ENCODE measurements at places on chromosomes 5 and 9.
A peak's percentile ranks its signal among the peaks of the same experiment; 100 is the strongest.

DNA sequence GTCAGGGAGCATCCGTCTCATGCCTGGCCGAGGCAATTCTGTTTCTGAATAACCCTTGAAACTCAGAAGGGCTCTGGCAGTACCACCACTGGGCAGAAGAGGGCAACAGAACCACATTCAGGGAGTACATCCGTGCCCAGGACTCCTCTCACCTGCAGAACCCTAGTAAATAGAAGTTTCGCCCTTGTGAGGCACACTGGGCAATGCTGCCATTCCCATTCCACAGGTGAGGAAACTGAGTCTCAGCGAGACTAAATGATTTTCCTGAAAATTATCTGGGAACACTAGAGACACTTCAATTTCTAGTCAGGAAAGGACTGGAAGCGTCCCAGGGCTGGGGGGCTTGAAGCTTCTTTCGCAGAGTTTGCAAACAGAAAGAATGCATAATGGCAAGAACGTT lies 74.7 kb downstream of the FGF1 start:
- peak; percentile 52 for DNase-seq

GRCh38 chr9:86660146-86660943 lies 287.0 kb downstream of the GAS1 start:
- DNase-seq, result no peak

- no peak for DNase-seq
Measured at GRCh38 chr9:83280268-83280667, 217.3 kb upstream of the RASEF start.

DNA sequence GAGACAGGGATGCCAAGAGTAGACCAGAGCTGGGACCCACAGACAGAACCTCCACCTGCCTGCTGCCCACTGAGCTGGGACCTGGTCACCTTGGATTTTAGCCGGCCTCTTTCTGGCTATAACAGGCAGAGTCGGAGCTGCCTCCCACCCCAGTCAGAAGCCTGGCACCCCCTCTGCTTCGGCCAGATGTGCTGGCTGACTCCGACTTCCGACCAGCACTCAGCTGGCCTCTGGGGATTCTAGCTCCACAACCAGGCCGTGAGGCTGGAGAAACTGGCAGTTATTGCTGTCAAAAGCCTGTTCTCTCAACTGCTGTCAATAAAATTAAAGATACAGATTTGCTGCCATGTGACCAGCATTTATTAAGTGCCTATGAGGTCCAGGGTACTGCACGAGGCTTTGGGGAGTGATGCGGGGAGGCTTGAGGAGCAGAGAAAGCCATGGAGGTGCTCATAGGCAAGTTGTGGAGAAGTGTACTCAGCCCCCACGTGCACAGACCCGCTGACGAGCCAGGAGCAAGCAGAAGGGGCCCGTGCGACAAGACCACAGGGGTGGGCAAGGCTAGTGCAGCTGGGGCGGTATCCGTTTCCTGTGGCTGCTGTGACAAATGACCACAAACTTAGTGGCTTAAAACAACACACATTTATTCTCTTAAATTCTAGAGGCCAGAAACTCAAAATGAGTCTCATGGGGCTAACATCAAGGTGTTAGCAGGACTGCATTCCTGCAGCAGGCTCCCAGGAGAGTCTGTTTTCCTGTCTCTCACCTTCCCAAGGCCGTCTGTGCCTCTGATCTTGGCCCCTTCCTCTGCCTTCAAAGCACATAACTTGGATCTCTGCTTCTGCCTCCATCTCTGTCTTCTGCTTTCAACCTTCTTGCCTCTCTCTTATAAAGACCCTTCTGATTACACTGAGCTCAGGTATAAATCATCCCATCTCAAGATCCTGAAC lies 13.1 kb downstream of the GFI1B start:
- DNase-seq, result peak; percentile 26

DNA sequence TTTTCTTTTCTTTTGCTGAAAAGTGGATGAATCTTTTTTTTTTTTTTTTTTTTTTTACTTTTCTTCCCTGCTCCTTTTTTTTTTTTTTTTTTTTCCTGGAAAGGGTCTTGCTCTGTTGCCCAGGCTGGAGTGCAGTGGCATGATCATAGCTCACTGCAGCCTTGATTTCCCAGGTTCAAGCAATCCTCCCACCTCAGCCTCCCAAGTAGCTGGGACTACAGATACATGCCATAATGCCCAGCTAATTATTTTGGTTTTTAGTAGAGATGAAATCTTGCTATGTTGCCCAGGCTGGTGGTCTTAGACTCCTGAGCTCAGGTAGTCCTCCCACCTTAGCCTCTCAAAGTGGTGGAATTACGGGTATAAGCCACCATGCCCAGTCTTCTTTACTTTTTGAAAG lies 20.9 kb downstream of the HSD17B4 start:
- no peak for DNase-seq

DNA sequence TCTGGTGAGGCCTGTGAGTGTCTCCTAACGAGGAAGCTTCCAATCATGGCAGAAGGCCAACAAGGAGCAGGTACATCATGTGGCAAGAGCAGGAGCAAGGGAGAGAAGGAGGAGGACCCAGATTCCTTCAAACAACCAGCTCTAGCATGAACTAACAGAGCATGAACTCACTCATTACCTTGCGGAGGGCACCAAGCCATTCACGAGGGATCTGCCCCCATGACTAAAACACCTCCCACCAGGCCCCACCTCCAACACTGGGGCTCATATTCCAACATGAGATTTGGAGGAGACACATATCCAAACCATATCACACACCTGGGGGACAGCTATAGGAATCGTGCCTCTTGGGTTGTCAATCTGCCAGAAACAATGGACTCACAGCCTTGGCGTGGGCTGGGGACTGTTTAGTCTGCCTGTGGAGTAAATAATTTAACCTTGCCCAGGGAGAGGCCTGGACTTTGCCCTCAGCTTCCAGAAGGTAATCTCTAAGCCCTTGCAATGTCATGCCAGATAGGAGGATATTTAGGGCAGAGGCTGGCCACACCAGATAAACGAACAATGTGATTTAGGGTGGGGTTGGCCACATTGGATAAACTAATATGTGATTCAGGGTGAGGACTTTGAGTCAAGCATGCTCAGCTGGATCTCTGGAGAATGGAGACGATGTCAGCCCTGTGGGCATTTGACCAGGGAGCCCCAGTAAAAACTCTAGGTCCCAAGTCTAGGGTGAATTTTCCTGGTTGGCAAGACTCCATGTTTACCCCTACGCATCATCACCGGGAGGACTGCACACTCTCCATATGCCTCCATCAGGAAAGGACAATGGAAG lies 13.6 kb upstream of the VDAC1 start:
- no peak for DNase-seq

DNA sequence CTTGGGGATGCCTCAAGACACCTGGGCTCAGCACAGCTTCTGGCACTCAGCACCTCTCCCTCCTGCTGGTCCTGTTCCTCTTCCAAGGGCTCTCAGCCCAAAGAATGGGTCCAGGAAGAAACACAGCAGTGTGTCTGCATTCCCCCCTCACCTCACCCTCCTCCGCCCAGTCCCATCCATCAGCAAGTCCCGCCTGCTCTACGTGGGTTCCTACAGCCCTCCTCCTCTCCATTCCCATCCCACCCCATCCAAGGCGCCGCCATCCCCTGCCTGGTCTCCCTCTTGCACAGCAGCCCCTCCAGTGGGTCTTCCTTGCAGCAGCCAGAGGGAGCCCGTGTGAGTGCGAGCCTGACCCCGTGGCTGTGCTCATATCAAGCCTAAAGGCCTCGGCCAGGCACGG lies 52.3 kb upstream of the RPL26L1 start:
- DNase-seq, result no peak

DNA sequence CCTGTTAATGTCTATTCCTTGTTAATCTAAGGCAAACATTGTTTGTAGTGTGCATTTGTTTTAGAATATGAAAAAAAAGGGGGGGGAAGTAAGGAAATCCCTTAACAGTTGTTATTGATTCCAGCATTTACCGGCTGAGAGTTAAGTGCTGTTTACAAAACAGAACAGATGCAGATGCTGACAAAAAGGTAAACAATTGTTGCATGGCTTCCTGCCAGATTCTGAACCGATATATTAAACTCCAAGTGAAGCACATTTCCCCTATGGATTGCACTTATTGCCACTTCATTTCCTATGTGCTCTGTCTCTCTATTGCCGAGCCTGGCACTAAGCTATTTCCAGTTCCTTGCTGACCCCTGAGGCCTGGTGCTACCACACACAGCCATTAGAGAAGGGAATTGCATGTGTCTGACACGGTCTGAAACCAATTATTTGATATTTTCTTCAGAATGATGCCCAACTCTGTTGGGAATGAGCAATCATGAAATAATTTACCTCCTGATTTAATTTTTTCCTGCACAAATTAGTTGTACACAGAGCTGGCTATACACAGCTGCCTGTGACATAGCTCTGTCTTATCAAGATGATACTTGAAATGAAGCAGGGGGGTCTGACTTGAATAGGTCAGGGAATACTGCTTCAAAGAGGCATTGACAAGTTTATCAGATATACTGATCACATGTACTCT lies 109.8 kb downstream of the KIAA0825 start:
- no peak for DNase-seq

- DNase-seq, result no peak
Measured at GRCh38 chr5:81835814-81836367, 85.0 kb upstream of the SSBP2 start.

DNA sequence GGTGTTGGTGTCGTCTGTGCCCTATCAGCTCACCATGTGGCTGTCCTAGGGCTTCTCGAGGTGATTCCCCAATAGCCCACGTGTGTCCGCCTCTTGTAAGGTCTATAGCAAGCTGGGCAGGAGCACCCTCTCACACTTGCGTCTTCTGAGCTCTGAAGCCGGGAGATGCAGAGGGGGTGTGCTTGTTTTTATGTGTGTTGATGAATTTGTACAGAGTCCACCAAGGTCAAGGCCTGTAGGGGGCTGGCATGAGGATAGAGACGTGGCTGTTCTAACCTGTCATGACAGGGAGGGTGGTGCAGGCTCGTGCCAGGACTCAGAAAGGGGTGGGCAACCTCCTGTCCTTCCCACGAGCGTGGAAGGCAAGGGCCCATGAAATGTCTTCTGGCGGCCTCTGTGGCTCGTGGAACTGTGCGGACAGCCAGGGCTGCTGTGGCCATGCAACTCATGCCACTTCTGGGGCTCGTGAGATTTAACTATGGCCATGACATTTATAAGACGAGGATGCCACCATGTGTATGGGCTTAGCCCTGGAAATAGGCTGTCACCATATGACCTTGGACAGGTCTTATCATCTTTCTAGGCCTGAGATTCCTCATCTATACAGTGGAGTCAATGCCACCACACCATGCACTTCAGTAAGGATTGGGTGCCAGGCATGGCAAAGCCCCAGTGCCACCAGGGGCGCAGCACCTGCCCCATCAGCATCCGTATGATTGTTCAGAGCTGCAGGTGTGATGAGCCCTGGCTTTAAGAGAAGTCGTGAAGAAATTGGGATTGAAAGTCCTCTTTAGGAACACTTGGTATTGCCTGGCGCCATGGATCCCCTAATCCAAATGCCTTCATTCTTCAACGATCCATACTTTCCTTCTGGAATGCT lies 2.3 kb upstream of the OLFM1 start:
- DNase-seq, result no peak

DNA sequence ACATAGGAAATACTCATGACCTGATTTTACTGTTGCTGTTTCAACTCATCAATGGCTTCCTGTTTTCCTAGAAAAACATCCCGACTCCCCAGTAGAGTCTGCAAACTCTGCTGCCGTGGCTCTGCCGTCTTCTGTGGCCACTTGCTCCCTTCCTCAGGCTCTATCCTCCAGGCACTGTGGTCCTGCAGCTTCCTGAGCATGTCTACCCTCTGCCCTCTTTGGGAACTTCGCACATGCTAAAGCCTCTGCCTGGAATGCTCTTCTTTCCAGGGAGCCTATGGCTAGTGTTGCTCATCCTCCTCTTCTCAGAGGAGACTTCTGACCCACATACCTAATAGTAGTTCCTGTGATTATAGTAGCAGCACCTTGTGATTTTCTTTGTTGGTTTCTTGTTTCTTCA lies 256.9 kb downstream of the MAN2A1 start:
- no peak for DNase-seq

- DNase-seq, result no peak
Measured at GRCh38 chr5:65185468-65185867, 296.3 kb downstream of the ADAMTS6 start.

GRCh38 chr9:90343366-90343765 lies 299.3 kb downstream of the DIRAS2 start:
- DNase-seq, result no peak

DNA sequence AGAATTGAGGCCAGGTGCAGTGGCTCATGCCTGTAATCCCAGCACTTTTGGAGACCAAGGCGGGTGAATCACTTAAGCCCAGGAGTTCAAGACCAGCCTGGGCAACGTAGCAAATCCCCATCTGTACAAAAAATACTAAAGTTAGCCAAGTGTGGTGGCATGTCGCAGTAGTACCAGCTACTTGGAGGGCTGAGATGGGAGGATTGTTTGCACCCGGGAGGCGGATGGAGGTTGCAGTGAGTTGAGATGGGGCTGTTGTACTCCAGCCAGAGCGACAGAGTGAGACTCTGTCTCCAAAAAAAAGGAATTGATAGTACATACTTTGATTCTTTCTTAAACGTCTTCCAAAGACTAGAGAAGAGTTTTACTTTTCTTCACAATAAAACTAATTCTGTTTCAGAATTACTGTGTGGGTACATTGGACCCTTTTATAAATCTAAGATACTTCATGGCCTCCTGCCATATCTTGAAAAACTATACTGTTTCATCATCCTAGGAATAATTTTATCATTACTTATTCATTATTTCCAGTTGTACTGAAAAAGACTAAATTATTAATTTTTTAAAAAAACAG lies 132.0 kb upstream of the GRHPR start:
- DNase-seq, result no peak

- no peak for DNase-seq
Measured at GRCh38 chr5:68303754-68304420, 88.3 kb downstream of the PIK3R1 start.

- no peak for DNase-seq
Measured at GRCh38 chr5:10355071-10355889, 1.8 kb downstream of the MARCHF6 start.

DNA sequence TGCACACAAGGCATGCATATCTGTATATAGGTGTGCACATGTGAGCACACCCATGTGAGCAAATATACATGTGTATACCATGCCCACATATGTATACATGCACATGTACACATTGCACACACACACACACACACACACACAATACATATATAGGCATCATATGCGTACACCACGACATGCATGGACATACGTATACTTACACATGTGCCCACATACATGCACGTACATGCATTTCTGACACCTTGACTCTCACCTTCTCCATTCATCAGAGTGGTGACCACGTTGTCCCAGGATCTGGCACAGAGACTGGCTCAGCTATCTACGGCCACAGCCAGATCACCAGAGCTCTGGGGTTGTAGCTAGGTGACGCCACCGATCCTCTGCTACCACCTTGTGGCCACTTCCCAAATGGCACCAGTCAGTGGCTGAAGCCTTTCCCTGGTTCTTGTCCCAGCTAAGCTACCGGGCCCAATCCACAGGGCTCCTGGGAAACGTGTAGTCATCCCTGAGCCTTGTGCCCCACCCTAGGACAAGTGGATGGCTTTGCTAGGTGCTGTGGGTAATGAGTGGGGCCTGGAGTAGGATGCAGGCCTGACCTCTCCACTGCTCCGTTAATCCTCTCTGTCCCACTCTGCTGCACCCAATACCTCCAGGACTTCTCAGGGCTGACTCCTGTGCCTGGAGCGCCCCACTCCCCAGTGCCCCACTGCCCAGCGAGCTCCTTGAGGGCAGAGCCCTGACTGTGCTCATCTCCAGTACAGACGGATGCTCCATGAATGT lies 194.4 kb downstream of the RGS3 start:
- DNase-seq, result peak; percentile 54

- peak; percentile 48 for DNase-seq
Measured at GRCh38 chr9:15295761-15296405, 11.1 kb downstream of the TTC39B start.
